ENCODE measurements at places on chromosomes 5 and 9.

DNA sequence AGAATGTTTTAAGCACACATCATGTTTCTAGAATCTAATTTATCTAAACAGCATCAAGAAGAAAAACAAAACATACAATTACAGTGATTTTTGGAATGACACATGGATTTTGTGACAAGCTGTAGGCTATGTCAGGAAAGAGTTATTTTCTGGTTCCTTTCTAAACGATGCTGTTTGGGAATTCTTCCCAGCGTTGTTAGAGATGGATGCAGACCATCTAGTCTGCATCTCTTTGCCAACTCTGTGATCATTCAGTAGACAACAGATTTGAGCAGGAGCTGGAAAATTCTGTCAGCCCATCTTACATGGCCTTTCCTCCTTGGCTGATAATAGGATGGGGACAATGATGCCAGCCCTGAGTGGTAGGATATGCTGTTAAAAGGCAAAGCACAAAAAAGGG is 295.7 kb upstream of the TRPC7 start:
- no peak for DNase-seq

- DNase-seq = no peak
Measured at GRCh38 chr5:173012882-173013281, 29.3 kb downstream of the ATP6V0E1 start.

GRCh38 chr5:110580625-110581024 is 145.8 kb downstream of the TMEM232 start:
- DNase-seq = no peak

DNA sequence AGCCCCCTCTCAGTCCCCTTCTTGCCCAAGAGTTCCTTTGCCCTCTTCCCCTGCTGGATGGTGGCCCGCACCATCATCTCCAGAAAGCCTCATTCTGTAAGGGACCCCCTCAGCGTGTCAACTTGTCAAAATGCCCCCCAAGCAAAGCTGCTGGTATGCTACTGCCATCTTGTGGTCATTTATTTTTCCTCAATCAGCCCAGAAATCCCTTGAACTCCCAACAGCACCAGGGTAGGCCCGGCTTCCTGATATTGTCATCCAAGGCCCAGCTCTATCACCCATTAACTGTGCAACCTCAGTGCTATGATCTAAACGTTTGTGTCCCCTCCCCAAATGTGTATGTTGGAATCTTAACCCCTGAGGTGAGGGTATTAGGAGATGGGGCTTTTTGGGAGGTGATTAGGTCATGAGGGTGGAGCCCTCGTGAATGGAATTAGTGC is 53.2 kb upstream of the FBXW11 start:
- no peak for DNase-seq

GRCh38 chr5:172979778-172980177 is 3.8 kb upstream of the ATP6V0E1 start:
- no peak for DNase-seq

- DNase-seq = no peak
Measured at GRCh38 chr9:136114610-136115009, 4.1 kb downstream of the TMEM250 start.

- no peak for DNase-seq
Measured at GRCh38 chr5:6359555-6360322, 18.6 kb downstream of the MED10 start.

DNA sequence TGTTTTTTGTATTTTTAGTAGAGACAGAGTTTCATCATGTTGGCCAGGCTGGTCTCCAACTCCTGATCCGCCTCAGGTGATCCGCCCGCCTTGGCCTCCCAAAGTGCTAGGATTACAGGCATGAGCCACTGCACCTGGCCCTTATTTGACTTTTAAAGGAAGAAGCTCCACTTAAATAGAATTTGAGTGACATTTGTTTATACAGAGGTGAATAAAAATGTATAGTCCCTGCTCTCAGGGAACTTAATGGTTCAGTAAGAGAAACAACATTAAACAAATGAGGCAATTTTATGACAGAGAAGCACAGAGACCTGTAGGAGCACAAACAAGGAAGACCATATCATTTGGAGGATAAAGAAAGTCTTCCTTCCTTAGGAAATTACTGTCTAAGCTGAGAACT is 65.7 kb downstream of the C9orf152 start:
- DNase-seq = no peak

DNA sequence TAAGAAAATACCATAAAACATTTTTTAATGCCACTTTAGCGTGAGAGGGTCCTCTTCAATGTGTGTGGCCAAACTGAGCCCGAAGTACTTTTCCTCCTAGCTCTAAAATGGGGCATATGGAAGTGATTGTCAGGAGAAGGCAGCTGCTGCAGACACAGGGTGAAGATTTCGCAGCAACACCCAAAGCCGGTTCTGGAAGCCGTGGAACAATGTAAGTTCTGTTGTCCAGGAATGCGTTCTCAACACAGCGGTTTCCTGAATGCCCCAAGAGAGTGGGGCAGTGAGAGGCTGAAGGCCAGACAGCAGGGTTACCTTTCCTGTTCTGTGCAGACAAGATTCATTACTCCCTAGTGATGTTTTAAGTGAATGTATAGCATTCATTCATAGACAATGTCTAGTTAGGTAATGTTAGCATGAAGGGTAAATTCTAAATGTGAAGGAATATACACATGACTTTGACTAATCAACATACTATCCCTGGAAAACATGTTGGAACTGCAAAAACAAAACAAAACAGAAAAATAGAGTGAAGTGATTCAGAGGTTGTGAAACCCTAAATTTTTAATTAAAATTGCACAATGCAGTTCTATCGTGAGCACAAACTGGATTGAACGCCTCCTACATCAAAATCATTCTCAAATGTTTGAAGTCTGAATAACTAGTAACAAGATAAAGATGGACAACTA is 197.0 kb upstream of the SEMA6A start:
- DNase-seq = no peak

DNA sequence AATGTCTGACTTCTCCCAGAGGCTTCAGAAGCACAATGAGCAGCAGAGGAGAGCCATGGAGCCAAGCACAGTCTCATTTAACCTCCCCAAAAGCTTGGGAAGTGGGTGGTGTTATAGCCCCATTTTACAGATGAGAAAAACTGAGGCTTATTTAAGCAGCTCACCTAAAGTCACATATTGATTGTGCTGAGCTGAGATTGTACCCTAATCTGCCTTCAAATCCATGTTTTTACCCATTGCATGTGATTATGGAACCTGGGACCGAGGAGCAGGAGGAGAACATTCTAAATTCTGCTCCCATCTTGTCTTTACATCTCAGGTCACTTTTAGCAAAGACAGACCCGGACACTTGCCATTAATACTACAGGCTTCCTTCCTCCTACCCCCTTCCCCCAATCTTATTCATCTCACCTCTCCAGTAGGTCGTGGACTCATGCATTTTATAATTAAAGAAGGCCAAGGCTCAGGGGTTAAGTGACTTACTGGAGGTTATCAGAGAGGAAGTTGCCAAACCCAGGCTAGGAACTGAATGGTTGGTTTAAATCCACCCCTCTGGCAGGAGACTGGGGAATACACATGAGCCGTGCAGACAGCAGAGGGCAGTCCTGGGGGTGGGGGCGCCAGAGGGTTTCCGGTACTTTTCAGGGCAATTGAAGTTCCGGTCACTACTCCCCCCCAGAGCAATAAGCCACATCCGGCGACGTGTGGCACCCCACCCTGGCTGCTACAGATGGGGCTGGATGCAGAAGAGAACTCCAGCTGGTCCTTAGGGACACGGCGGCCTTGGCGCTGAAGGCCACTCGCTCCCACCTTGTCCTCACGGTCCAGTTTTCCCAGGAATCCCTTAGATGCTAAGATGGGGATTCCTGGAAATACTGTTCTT is 51.0 kb upstream of the IL17B start:
- no peak for DNase-seq

GRCh38 chr9:98107926-98108325 is 11.1 kb downstream of the TRIM14 start:
- DNase-seq = no peak

DNA sequence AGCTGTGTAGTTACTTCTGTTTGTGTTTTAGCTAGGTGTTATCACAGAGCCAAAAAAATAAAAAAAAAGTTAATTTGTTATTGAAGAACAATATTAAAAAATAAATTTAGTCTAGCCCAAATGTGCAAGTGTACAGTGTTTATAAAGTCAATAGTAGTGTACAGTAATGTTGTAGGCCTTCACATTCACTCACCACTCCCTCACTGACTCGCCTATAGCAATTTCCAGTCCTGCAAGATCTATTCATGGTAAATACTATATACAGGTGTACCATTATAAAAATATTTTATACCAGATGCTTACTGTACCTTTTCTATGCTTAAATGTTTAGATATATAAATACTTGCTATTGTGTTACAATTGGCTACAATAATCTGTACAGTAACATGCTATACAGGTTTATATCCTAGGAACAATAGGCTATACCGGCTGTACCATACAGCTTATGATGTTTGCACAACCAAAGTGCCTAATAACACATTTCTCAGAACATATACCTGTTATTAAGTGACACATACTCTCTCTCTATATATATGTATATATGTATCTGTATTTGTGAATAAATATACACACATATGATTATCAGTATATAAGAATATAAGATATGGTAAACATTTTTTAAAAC is 341.4 kb upstream of the EDIL3 start:
- DNase-seq = no peak

DNA sequence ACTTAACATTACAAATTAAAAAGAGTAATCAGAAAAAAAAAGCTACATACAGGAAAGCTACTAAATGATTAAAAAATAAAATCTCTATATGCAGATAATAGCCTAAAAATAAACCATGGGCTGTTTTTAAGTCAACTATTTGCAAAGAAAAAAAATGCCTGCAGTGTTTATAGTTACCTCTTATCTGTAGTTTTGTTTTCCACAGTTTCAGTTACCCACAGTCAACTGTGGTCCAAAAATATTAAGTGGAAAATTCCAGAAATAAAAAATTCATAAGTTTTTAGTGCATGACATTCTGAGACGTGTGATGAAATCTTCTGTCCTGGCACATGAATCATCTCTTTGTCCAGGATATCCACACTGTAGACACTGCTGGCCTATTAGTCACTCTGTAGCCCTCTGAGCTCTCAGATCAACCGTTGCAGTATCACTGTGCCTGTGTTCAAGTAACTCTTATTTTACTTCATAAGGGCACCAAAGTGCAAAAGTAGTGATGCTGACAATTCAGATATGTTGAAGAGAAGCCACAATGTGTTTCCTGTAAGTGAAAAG is 59.2 kb downstream of the PRELID2 start:
- DNase-seq = no peak

GRCh38 chr5:43839218-43839617 is 236.2 kb downstream of the NNT start:
- DNase-seq = no peak

GRCh38 chr5:163809473-163809872 is 304.1 kb downstream of the MAT2B start:
- DNase-seq = no peak

- DNase-seq = no peak
Measured at GRCh38 chr5:111385051-111385450, 127.3 kb downstream of the STARD4 start.

DNA sequence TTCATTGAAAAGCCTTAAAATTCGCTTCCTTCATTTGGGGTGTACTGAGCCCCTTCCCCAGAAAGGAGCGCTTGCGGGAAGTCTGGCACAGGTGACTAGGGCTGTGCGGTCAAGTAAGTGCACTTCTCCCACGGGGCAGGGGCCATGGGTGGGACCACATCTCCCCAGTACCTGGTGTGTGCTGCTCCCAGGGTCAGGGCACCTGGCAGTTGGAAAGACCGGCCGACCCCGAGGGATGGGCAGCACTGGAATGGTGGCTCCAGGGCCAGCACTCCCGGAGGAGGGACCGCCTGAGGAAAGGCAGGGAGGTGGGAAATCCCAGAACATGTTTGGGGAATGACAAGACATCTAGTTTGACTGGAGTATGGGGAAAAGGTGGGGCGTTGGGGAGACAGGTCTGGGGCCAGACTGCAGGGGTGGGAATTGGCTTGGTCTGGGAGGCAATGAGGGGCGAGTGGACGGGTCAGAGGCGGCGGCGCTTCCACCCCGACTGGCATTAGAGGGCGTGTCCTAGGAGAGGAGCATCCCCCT is 727 bp upstream of the GLIPR2 start:
- no peak for DNase-seq

GRCh38 chr5:31963358-31964006 is 210.6 kb downstream of the GOLPH3 start:
- DNase-seq = no peak

- no peak for DNase-seq
Measured at GRCh38 chr5:115627295-115627865, 1.5 kb upstream of the TMED7 start.

DNA sequence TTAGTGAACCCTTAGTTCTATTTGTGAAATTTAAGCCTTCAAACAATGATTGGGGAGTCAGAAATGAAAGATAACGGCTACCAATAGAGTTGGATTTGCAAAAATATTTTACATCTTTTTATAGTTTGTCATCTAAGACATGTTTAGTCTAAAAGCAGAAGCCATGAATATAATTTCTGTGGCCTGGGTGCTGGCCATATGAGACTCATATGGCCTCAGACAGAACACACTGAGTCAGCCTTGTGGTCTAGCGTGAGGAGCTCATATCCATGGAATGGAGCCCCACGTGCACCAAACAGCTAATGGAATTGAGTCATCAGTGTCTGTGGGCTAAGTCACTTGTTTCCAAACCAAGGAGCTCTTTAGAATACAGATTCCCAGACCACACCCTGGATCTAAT is 240.7 kb upstream of the NREP start:
- DNase-seq = no peak

- no peak for DNase-seq
Measured at GRCh38 chr5:13348568-13348967, 595.9 kb downstream of the DNAH5 start.

GRCh38 chr9:1837453-1838084 is 177.6 kb upstream of the SMARCA2 start:
- DNase-seq = no peak

- no peak for DNase-seq
Measured at GRCh38 chr9:127116957-127117356, 5.5 kb downstream of the ANGPTL2 start.

DNA sequence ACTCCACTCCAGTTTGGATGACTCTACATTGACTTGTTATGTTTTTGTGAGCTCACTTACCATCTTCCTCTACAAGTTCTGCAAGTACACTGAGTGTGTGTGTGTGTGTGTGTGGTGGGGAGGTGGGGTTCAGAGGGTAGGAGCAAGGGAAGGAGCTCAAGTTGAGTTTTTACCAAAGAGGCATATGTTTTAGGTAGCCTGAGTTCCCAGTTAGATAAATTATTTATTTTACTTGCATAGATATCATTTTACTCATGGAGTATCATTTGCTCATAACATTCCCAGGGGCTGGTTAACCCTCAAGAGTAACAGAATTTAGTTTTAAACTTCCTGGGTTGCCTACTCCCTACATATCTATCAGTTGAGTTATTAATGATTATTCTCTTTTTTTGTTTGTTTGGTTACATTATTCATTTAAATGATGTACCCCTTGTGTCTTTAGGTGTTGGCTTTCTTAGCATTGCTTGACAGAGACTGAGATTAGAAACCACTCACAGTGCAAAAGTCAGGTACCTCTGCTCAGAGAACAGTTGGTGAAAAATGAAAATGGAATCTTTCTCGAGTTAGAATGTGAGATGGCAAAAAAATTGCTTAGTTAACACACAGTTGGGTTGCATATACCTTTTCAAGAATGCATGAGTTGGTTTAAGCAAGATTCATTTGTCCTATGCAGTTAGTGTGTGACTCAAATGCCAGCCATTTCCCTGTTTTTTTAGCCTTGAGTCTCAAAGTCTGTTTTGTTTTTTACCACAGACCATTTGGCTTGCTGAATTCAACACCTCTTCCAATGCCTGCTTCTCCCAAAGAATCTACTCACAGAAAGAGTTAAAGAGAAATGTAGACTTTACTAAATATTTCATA is 29.2 kb downstream of the TNFSF8 start:
- no peak for DNase-seq

- DNase-seq = no peak
Measured at GRCh38 chr9:122180633-122181032, 20.9 kb downstream of the MORN5 start.

Data from stimulated activated CD4-positive, alpha-beta T cell treated with anti-CD3 and anti-CD28 coated beads, TNF-alpha, amount 100 ng/mL, for 1 hour (primary cell).